GM23338 (cell line): ENCODE measurements at places on chromosomes 13 and 19.

DNA sequence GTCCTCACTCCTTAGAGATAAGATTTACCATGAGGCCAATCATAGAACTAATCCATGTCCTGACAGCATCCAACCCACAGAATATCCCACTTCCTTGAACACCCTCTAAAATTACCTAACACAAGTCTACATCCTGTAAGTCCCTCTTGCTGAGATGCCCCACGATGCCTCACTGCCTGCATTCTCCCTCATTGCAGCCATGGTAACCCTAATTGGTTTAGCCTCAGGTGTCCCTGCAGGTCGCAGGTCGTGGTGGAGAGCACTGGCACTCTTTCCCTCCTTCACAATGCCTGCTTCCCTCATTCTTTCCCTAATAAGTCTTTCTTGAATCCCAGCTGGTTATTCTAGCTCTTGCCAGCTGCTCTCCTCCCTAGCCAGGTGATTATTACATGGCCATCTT is 35.3 kb upstream of the MYO16 start:
- DNase-seq, result no peak

DNA sequence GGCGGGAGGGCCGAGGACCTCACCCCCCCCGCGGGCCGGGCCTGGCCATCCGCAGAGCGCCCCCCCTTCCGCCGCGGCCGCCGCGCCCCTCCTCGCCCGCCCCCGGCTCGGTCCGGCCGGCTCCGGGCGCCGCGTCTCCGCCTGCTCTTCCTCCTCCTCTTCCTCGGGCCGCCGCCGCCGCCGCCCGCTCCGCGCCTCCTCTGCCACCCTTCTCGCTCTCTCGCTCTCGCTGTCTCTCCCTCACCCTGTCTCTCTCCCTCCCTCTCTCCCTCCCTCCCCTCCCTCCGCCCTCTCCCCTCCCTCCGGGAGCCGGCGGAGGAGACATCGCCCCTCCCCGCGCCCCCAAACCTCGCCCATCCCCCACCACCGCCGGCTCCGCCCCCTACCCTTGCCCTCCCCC is at the start of gene SHANK1:
SHANK1 (minus strand) TSS at position 237 of the 400 bp plus-strand sequence. CDS start 2,883 bp downstream, outside the sequence.
- DNase-seq, result peak; percentile 85

DNA sequence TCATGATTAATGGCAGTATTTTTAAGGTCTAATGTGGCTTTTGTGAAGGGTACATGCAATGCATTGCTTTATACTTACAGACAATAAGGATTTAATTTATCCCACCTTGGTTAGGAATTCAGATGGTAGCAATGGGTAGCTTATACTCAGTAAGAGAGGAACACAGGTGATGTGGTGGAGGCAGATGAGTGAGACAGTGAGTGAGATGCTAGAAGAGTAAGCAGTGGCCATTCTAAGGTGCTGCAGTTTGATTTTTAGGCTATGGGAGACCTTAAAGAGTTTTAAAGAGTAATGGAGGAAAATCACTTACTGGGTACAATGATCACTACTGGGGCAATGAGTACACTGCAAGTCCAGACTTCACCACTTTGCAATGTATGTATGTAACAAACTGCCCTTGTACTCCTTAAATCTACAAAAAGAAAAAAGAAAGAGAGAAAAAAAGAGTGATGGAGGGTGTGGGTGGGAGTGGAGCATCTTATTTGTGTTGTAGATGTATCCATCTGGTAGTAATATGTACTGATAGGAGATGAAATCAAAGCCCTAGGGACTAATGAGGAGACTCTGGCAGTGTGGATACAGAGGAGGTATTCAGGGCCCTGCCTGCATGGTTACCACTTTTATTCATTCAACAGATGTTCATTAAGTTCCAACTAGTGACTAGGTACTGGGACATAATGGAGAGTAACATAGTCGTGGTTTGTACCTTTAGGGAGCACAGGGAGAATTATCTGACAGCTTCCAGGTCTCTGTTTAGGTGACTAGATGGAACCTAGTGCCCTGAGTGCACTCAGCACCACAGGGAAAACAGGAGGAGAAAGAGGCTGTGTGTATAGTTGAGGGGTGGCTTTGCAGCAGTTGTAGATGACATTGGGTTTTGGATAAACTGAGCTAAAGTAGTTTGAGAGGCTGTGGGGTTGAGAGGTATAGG is 99.0 kb downstream of the GPC6 start:
- DNase-seq, result no peak

DNA sequence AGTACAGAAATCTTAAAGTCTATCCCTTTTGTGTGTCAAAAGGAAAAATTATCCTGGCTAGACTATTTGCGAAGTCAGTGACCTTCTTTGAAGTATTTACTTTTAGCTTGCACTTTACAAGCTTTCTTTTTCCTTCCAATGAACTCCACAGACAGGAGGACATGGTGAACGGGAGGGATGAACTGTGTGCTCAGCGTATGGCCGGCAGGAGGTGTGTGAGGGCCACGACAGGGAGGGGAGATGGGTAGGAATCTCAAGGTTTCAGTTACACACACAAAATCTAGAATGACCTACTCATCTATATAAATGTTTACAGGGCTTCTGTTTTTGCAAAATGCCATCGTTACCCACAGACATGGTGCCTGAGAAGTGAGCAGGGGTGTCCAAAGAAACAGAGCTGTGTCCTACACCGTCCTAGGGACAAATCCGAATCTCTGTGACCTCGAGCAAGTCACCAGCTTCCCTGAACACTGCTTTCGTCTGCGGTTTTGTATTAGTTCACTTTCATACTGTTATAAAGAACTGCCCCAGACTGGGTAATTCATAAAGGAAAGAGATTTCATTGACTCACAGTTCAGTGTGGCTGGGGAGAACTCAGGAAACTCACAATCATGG is 537.2 kb downstream of the LIG4 start:
- DNase-seq, result peak; percentile 39

GRCh38 chr13:71798707-71799106 is 68.3 kb downstream of the DACH1 start:
- DNase-seq, result no peak

DNA sequence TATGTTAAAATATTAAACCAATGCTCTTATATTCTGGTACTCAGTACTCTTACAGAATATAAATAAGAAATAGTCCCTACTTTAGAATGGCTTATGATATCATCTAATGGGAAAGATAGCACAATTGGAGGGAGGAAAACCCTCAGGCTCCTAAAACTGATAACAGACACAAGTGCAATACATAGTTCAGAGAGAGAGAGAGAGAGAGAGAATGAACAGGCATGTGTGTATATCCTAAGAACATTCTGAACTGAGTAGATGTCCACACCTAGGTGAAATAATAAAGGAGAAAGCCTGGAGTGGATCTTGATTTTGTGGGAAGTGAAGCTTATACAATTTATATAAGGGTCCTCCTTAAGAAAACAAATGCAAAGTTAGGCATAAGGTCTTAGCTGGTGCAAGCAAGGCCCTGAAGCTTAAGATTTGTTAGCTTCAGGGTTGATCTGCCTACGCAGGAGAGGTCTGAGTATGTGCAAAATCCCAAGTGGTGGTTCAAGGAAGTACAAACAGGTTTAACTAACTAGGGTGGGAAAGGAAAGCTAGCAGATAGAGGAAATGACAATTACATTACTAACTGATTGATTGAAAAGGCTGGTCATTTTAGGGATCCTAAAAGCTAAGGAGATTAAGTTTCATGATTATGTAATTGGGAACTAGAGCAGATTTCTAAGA is 53.3 kb downstream of the SOX21 start:
- peak; percentile 59 for DNase-seq

DNA sequence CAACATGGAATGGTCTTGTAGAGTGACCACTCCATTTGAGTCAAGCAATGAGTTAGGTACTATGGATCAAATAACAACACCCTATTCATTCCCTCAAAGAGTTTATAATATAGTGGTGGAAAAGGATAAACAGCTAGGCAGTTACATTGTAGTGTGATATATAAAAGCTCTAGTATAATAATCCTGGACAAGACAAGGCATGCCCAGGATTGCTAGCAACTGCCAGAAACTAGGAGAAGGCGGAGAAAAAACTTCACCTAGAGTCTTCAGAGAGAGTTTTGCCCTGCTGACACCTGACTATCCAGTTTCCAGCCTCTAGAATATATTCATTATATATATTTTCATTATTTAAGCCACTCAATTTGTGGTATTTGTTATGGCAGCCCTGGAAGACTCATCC is 530.6 kb downstream of the KLF12 start:
- no peak for DNase-seq

- no peak for DNase-seq
Measured at GRCh38 chr13:90713441-90714133, 633.9 kb upstream of the MIR17HG start.

GRCh38 chr19:4305659-4306058 is 1.3 kb downstream of the FSD1 start:
- no peak for DNase-seq
